Memory B cell (primary cell): ENCODE measurements at places on chromosomes 3 and 15.

- no peak for DNase-seq
Observed at GRCh38 chr3:169315996-169316395, 347.5 kb downstream of the MECOM start.

- no peak for DNase-seq
Observed at GRCh38 chr15:58457466-58457965, 25.7 kb downstream of the LIPC start.

- no peak for DNase-seq
Observed at GRCh38 chr3:33171580-33171979, 47.0 kb downstream of the SUSD5 start.

DNA sequence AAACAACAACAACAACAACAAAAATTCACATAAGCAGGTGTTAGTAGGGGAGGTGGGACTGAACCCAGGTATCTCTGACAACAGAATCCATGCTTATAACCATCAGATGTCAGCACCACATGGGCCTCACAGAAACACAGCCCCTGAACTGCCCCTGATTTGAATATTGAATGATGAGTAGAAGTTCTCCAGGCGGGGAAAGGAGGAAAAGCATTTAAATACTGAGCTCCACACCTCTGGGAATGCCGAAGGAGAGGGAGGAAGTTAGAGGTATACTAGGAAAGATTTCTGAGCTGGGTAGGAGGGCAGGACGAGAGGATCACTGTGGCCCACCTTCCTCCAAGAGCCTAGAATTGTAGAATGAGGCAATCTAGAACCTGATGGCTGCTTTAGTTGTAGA lies 31.9 kb upstream of the EIF4A2 start:
- DNase-seq, result no peak
